Activated T-cell treated with anti-CD3 and anti-CD28 coated beads, Interleukin-2, amount 50 U/mL, for 24 hours (primary cell): ENCODE measurements at places on chromosomes 13 and 19.
A peak's percentile ranks its signal among the peaks of the same experiment; 100 is the strongest.

DNA sequence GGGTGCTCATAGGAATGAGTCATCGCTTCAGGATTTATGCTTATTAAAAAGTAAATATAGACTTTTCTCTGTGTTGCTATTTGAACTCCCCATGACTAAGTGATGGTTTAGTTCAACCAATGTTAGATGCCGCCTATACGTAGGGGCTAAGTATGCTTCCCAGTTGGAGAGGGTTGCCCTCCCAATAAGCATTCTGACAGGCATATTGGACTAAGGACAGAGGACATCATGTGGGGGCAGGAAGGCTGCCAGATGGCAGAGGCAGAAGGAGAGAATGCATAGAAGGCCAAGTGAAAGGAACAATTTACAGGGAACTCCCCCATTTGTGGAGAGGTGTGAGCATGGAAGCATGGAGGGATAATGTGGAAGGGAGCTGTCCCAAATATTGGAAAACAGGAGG, 318.4 kb upstream of the OBI1 start:
- no peak for DNase-seq

- DNase-seq, result no peak
Measured at GRCh38 chr19:39768334-39768733, 10.3 kb upstream of the LEUTX start.

DNA sequence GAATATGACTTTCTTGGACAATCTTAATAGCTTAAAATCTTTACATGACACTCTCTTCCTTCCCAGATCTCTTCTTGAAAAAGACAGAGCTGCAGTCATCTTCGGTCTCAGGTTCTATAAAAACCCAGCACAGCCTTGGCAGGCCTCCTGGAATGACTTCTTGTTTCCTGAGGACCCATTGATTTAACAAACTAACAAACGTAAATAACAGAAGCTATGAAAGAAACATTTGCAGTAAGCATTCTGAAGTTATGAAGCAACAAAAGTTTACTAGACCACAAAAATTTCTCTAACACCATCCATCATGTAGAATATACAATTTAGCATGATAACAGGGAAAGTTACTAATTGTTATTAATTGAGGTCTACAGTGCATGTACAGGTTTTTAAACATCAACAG, 62.8 kb upstream of the STARD13 start:
- DNase-seq, result no peak

DNA sequence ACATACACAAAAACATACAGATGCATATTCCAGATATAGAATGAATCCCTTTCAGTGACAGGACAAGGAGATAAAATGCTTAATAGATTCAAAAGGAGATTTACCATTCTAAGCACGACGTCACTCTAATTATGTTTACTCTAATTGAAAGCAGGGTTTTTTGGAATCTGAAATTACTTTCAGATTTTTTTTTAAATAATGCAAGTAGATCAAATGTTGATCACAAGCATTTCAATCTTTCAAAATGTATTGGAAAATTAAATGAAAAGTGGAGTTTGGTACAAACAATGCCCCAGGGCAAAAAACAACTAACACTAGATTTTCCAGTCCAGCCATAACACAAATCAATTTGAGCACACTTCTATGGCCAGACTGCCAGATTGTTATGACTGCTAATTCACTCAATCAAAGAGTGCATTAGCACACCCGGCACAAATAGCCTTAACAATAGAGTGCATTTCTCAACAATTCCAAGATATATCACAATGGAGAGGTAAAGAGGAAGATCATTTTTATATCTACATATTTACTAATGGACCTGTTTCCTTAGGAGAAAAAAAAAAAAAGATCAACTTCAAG, 4.3 kb upstream of the DACH1 start:
- DNase-seq, result no peak

- DNase-seq, result peak; percentile 59
Measured at GRCh38 chr19:35828692-35829301, 16.2 kb upstream of the PRODH2 start.

- no peak for DNase-seq
Measured at GRCh38 chr13:25946321-25946720, 105.5 kb downstream of the SHISA2 start.

DNA sequence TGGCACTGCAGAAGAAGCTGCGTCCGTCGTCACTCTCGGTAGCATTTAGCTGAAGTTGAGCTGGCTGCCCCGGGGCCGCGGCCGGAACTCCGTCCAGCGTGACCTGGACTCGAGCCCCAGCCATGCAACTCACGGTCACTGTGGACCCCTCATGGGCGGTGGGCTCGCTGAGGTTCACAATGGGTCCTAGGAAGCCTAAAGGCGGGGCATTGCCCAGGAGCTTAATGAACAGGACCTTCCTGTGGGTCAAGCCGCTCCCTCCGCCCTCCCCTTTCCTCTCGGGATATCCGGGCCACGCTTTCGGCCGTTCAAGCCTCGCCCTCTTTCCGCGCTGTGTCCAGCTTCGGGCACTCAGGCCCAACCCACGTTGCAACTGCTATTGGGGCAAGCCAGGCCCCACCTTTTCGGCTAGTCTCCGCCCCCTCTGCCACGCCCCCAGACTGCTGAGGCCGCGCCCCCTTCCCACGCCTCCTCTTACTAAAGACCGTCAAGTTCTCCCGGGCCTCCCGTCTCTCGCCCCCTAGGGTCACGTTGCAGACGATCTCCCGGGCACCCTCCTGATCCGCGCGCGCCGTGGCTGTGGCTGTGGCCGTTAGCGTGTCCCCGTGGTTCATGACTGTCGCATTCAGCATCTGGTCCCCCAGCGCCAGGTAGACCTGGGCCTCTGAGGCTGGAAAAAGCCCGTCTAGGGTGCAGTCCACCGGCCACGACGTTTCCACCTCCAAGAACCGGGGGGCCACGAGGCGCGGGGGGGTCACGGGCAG, 1.4 kb upstream of the RAVER1 start:
- peak; percentile 66 for DNase-seq

DNA sequence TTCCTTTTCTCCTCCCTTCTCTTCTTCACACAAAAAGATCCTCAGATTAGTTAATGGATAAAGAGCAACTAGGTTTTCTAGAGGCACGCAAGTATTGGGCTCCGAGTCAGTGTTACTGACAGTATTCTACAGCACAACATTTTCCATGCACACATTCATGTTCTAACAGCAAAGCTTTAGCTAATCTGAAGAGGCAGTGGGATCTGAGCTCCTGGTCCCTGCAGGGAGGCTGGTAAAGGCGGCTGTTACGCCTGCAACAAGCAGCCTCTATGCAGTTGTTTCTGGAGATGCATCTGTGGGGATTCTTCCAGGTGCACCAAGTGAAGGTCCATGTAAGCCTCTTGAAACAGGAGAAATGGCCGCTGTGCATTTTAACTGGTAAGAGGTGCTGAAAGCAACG, 143.8 kb downstream of the EFNB2 start:
- DNase-seq, result no peak

- DNase-seq, result no peak
Measured at GRCh38 chr19:5253406-5254110, 87.1 kb downstream of the PTPRS start.

DNA sequence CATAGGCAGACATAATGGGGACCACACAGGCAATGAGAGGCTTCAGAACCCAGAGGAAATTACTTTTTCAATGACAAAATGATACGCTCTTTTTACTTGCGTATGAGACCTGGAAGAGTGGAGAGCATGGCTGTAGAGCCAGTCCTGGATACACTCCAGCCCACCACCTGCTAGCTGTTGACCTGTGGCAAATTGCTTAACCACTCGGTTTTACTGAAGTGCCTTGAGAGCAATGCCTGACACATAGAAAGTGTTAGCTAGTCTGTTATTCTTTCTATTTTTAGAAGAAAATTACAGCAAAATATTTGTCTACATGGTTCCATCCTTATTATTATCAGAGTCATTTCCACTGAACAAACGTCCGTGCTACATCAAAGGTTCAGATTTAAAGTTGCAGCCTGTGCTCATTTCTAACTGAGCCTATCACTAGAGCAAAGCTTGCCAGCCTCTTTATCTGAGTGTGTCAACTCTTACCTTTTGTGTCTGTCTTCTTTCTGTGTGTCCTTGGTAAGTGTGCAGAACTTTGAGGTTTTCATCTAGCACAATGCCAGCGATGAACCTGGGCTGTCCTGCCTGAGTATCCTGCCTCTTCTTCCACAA, 9.6 kb upstream of the GPR183 start:
- no peak for DNase-seq

DNA sequence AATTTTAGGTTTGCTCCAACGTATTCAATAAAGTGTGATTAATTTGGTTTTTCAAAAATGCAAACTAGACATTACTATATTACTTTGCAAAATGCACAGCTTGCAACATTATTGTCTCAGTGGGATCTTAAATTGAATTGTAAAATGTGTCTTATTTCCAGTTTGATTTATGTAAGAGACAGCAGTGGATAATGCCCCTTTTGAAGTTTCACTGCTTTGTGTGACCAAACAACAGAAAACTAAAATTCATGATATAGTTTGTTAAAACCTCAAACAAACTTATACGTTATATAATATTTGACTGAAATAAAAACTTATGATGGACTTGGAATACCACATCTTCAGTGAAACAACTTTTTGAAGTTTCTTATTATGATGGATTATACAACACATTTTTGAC, 279.8 kb downstream of the DACH1 start:
- DNase-seq, result no peak

GRCh38 chr19:19113040-19113626, 25.1 kb downstream of the TMEM161A start:
- DNase-seq, result no peak

DNA sequence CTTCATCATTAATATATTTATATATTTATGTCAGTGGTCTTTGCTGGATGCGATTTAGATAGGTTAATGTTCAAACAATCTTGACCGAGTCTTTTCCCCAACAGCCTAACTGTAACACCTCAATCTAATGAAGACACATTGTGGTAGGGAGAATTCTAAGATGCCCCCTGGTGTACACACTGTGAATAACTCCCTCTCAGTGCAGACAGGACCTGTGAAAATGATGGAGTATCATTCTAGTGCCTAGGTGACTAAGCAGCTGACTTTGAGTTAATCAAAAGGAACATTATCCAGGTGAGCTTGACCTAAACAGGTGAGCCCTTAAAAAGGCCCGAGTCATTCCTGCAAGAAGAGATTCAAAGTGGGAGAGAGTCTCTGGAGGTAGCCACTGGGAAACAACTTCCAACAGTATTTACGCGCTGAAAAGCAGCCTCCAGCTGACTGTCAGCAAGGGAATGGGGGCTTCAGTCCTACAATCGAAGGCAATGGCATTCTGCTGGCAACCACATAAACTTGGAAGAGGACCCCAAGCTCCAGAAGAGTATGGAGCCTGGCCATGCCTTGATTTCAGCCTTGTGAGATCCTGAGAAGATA, 28.0 kb upstream of the KBTBD7 start:
- peak; percentile 50 for DNase-seq

GRCh38 chr13:44068737-44069136, 189.0 kb downstream of the LACC1 start:
- no peak for DNase-seq

DNA sequence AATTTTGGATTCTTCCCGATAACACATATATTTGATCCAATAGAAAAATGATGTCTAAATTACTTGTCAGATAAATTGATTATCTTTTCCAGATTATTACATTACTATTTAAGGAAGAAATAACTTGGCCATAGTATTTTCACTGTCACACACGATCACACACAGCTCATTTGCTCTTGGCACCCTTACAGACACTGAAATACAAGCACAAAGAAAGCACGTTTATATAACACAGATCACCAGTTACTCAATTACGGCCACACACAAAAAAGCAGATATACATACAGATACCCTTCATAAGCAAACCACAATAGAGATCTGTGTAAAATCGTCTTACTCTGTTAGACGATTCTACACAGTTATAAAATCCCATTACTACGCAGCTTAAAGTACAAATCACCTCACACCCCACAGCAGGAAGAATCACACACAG, 716 bp upstream of the ZNF420 start:
- no peak for DNase-seq

DNA sequence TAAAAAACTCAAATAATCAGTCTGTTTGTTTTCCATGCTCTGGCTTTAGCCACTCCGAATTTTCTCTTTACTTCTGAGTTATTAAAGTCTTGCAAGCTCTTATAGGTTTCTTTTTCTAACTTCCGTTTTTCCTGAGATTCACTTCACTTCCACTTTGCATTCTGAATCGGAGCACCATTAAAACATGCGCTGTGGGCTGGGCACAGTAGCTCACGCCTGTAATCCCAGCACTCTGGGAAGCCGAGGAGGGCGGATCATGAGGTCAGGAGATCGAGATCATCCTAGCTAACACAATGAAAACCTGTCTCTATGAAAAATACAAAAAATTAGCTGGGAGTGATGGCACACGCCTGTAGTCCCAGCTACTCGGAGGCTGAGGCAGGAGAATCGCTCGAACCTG, 357.9 kb downstream of the SLITRK6 start:
- no peak for DNase-seq

DNA sequence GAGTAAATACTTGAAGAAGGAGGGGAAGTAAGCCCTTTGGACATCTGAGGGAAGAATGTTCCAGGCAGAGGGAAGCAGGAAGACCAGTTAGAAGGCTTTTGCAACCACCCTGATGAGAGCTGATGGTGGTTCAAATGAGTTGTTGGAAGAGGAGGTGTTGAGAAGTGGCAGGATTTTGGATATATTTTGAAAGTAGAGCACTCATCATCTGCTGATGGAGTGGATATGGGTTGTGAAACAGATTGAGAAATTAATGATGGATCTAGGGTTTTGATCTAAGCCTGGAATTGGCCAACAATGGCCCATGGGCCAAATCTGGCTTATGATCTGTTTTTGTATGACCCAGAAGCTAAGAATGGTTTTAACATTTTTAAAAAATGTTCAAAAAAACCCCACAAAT, 230.7 kb downstream of the NDFIP2 start:
- no peak for DNase-seq

DNA sequence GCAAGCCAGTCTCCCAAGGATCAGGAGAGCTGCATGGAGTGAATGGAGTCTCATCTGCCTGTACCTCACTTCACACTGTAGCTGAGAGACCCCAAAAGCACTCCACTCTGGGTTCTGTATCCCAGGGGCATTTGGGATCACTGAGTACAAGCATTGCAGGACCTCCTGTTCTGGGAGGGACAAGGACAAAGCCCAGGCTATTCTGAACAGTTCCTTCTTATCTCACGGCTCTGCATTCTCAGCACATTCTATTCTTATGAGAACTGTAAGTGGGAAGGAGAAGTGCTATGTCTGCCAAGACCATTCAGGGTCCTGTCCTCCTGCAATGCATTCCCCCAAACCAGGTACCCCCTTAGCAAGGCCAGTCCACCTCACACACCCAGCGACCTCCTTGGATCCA, 42.8 kb downstream of the RNF6 start:
- DNase-seq, result no peak

- no peak for DNase-seq
Measured at GRCh38 chr13:110517505-110518225, 43.9 kb downstream of the RAB20 start.

DNA sequence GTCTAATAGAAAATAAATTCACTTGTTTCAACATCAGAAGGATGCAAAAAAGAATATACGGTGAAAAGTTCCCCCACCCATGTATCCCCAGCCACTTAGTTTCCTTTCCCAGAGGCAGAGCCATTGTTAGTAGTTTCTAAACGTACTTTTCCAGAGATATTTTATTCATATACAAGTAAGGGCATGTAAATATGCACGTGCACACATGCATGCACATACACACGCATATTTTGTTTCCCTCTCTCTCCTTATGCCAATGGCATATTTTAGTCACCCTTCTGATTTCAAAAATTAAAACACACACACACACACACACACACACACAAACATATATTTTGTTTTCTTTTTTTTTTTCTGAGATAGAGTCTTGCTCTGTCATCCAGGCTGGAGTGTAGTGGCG, 147.4 kb downstream of the PDS5B start:
- no peak for DNase-seq
